Fibroblast of lung (primary cell): ENCODE measurements at places on chromosomes 16 and 17.

GRCh38 chr16:4283939-4284338, 11.1 kb upstream of the TFAP4 start:
- peak; percentile 51 for DNase-seq

DNA sequence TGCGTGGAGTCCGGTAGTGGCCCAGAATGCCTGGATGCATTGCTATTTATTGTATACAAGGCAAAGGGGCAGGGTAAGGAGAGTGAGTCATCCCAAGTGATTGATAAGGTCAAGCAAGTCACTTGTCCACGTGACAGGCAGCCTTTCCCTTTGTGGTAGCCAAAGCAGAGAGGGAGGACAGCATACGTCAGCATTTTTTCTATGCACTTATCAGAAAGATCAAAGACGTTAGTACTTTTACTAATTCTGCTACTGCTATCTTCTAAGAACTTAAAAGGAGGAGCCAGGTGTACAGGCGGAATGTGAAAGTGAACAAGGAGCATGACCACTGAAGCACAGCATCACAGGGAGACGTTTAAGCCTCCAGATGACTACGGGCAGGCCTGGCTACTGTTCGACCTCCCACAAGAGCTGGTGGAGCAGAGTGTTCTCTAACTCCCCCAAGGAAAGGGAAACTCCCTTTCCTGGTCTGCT, 47.9 kb upstream of the ARL4D start:
- DNase-seq: no peak

- no peak for DNase-seq
These were observed 32.8 kb upstream of the ABCC12 start for GRCh38 chr16:48188449-48189102.

- DNase-seq: no peak
These were observed 30.7 kb upstream of the SLC5A11 start for GRCh38 chr16:24815021-24815420.

GRCh38 chr17:73194514-73195222, 1.8 kb downstream of the COG1 start:
- peak; percentile 74 for DNase-seq

DNA sequence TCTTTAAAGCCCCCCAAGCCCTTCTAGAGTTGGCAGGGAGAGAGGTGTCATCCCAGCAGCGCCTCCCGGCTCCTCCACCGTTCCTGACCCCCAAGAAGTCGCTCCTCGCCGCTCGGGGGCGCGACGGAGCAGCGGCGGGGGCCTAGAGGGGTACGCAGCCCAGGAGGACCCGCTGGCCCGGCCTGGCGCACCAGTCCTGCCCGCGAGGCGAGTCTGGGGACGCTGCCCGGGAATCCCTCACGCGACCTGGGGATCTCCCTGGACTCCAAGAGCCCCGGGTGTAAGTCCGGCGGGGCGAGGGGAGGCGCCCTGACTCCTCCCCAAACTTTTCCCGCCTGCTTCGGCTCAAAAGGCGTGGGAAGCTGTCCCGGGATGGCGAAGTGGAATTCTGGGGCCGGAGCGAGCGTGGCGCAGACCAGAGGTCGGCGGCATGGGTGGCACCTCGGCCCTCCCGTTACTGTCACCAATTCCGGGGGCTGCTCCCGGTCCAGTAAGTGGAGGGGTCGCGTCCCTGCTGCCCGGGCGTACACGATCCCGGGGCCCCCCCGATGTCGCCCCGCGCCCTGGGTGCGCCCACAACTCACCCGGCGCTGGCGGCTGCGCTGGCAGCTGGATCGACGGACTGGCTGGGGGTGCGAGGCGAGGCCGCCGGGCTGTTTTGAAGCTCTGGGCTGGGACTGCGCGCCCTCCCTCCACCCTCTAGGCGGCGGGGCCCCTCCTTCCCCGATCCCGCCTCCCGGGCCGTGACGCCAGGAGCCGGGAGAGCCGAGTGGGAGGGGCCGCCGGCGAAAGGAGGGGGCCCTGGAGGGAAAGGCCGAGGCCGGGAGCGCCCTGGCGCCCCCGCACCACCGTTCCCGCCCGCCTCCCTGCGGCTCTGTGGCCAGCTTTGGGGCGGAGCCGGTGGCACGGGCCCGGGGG, at the start of gene EMP2:
EMP2 (minus strand) TSS at position 634 of the 918 bp plus-strand sequence. CDS start 32,981 bp downstream, outside the sequence.
- peak; percentile 73 for DNase-seq

DNA sequence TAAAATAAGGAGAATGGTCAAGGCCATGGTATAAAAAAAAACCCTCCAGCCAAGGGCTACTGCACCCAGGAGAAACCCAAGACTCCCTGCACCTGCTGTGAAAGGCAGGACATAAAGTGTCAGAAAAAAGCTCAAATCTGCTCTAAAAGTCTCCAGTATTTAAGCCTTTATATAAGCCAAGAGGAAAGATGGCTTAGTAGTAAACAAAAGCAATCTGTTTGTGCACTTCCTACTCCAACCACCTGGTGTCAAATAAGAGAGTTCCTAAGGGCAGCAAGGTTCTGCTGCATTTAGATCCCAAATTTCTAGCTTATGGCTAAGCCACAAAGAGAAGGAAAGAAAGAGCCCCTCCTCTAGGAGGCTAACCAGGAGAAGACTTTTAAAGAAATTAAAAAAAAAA, 20.6 kb downstream of the ACSM1 start:
- DNase-seq: no peak

DNA sequence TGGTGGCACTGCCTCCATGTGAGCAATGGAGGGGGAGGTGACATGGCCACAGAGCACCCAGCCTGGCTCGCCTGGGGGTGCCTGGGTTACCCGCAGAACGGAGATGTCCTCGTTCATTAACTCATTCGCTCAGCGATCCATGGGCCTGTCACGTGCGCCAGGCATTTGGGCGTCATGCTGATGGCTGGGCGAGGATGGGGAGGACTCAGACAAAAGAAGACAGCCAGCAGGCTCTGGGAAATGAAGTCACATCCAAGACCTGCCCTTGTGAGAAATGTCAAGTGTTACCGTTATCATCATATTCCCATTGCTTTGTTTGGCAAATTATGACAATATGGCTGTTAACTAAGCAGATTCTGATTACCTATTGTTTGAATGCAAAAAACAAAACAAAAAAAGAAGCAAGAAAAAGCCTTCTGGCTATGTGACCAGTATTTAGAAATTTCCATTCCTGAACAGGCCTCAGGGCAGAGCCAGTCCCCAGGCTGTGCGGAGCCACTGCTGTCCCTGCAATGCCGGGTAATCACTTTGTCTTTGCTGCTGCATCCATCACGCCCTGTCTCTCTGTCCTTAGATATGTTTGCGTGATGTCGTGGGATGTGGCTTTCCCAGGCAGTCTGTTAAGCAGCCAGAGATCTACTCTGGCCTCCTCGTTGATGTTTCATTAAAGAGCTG, 57.9 kb downstream of the CMIP start:
- no peak for DNase-seq

DNA sequence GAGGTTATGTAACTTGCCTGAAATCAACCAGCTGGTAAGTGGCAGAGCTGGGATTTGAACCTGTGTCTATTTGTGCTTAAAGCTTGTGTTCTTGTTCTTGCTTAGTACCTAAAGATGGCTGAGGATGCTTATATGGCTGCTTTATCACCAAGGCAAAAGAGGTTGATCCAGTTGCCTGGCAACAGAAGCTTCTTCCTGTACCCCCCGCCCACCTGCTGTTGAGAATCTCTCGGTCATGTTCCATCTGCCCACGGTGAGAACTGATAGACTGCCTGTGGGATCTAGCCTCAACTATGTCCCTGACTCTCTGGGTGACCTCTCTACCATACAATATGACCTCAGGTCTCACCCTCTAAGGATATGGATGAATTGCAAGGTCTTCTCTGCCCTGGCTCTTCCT, 60.7 kb downstream of the ABCC6 start:
- DNase-seq: no peak

GRCh38 chr16:48365601-48366164, 19.5 kb downstream of the SIAH1 start:
- DNase-seq: peak; percentile 83

GRCh38 chr16:69116906-69117305, 11.5 kb downstream of the HAS3 start:
- DNase-seq: no peak

DNA sequence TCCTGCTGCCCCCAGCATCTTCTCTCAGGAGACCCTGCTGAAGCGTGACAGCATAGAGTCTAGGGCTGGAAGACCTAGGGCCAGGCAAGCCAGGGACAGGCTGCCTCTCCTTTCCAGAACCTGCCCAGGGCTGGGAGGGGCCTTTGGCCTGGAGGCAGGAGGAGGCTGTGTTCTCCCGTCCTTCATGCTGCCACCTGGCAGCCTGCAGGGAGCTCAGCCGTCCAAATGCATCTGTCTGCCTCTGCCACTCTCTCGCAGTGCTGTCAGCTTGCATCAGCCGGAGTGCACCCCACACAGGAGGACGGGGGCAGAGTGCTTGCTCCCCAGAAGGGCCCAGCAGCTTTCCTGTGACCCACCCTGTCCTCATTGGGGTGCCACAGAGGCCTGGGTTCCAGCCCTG, 31.3 kb downstream of the ARHGAP23 start:
- no peak for DNase-seq

DNA sequence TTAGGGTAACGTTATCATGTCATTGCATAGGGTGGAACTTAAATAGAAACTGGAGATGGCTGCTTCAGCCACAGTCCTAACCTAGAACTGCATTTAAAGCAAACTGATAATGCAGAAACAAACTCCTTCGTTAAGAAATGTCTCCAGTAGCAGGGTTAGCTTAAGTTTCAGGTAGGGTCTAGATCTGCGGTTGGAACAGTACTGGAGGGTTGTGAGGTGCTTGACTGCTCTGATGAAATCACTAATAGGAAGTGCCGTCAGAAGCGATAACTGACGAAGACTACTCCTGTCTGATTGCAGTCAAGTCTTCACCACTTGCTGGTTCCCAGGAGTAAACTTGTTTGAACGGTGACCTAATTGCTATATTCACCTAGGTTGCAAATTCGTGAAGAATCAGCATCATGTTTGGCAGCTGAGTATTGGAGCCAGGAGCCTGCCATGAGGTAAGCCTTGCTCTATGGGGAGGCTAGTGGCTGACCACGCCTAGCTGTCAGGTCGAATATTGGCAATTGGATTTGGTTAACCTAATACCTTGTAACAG, 24.5 kb downstream of the TRPV2 start:
- no peak for DNase-seq

DNA sequence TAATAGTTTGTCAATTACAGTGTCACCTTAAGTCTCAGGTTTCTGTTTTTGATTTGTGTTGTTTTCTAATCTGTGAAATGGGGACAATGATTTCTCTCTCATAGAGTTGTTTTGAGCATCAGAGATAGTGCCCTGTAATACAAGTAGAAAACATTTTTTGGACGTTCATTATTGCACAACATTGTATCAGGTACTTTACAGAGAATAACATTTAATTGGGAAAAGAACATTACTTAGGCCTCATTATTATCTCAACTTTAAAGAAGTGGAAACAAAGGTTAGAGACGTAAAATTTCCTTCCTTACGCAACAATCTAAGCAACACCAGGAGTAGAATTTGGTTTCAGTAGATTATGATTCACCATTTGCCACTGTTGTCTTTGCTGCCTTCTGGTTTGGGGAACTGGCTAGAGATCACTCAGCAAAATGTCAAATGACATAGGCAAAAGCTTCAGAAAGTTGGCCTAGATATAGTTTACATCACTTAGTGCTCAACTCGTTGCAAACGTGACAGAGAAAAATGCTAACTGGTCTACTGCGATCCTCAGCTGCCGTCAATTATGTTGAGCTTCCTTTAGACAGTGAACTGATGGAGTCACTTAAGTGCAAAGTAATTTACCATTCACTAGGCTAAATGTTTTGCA, 1026.8 kb downstream of the CDH11 start:
- DNase-seq: peak; percentile 58
